ENCODE measurements at places on chromosomes 11 and 22. TPM values are rescaled to one million over a fixed set of nuclear protein-coding genes. Genes with fewer than 3 reads are reported as not detected.

Gene EIF3M
- polyA plus RNA-seq = 593 TPM

Gene ADAMTS8
- polyA plus RNA-seq = not detected

Gene APLNR
- polyA plus RNA-seq = not detected

Gene BTBD18
- not detected for polyA plus RNA-seq

Gene ARHGAP8
- polyA plus RNA-seq = 26.0 TPM

Gene CCDC134
- 6.3 TPM for polyA plus RNA-seq

Data from keratinocyte (primary cell).